ENCODE measurements at places on chromosomes 2 and 18.

GRCh38 chr2:167964650-167965413, 282.6 kb downstream of the STK39 start:
- peak; percentile 13 for DNase-seq

DNA sequence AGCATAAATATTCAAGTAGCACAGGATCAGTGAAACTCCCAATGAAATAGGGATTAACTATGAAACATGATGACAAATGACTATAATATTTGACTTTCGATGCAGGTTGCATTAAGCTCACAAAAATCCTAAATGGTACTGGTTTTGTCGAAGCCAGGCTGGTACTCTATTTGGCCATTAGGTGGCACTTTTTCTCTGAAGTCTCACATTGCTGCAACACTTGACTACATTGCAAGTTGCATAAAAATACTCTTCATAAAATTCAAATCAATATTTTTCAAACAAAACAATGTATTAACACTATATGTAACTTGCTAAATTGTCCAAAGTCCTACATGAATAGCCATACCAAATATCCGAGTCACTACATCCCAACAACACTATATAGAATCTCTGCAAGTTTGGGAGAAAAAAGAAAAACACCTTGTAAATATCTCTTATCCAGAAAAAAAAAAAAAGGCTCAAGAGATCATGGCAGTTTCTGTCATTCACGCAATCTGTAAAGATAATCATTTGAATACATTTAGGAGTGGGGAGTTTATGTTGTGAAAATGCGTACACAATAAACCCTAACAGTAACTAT, 9.5 kb downstream of the RTTN start:
- DNase-seq: peak; percentile 61

DNA sequence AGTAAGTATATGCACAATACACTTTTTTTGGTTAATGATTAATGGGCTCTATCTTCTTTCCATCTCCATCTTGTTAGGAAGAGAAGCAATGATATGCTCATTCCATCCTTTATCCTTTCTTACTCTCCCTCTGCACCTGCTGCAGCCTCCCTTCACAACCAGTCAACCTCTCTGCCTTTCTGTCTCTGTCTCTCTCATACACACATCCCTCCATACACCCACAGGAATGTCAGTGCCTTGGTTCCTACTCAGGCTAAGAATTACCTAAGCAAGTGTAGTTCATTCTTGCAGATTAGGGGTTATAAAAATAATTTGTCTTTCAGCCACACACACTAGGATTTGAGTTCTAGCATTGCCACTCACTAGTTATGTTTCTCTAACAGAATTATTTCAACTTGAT, 45.6 kb downstream of the MAP2 start:
- DNase-seq: no peak

- no peak for DNase-seq
Measured at GRCh38 chr2:30776831-30777635, 30.2 kb downstream of the CAPN13 start.

DNA sequence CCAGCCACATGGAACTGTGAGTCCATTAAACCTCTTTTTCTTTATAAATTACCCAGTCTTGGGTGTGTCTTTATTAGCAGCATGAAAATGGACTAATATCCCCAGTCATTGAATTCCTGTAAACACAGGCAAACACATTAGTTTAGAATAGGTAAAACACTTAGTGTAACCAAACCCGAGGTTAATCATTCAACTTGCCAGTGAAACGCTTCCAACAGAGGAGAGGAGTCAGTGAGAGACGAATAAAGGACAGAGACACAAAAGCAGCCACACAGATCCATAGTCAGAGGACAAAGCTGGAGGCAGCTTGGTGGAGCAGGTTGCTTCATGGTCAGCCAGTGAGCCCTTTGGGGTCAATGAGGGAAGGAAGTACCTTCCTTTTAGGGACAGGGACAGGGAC, 348.1 kb downstream of the TGIF1 start:
- DNase-seq: no peak

DNA sequence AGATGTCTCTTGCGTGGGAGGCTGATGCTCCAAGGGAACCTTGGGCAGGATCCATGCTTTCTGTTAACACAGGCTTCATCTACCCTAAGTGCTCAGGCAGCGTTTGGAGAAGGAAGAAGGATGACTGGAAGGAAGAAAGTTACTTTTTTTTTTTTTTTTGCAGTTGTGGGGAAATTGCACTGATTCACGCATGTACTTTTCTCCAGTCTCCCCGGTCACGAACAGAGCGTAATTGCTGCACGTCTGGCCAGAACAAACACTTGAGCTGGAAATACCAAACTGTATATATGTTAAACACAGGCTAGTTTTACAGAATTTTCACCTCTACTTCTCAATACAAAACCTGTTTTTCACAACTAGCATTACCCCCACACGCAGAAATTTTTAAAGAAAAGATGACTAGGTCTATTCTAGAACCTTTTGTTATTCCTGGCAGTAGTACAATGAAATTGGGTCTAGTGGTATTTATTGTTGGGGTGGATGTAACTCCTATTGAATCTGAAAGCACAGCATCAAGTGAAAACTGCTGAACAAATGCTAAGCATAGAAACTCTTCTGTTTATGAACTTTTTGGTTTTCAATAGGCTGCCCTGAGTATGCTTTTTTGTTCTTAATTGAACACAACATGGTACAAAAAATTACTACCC, 9.3 kb upstream of the SCYGR5 start:
- DNase-seq: no peak

DNA sequence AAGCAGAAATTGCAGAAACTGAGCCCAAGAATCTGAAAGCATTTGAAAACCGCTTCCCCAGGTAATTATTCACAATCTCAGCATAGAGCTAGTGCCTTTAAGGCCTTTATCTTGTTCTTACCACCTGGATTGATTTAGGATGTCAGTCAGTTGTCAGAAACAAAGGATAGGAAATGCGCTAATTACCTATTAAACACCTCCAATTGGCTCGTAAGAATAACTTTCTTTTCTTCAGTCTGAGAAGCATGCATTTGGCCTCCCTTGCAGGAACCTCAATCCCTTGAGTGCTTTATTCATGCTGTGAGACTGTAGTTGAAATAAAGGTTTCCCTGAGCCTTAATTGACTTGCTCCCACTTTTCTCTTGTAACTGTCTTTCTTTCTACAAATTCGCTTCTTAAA, 400.3 kb upstream of the LRATD1 start:
- no peak for DNase-seq

- DNase-seq: no peak
Measured at GRCh38 chr2:49686291-49686690, 532.0 kb upstream of the FSHR start.

DNA sequence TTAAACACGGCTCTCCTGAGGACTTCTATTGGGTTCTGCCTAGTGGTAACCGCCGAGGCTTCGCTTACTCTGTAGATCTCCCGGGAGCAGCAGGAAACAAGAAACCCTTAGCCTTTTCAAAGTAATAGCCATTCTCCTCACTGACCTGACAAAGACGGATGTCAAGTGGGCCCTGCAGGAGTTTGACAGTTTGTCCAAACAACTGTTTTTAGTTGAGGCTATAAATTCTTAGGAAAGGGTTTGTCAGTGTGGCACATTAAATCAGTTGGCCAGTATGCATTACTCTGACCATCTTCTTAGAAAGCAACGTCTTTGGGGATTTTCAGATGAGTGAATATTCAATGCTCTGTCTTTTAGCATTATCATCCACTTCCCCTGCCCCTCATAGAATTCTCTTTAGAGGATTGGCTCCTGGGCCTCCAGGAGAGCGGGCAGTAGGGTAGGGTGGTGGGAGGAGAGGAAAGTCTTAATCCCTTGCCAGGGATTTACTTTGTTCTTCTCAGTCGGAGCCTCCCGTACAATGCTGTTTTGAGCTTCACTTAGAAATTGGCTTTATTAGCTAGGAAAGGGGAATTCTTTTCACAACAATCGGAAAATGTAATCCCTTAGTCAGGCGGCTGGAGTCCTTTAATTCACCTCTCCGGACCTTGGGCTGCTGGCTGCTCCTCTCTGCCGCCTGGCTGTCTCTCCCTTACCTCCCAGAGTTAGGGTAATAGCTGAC, 13.3 kb upstream of the C18orf32 start:
- DNase-seq: no peak

DNA sequence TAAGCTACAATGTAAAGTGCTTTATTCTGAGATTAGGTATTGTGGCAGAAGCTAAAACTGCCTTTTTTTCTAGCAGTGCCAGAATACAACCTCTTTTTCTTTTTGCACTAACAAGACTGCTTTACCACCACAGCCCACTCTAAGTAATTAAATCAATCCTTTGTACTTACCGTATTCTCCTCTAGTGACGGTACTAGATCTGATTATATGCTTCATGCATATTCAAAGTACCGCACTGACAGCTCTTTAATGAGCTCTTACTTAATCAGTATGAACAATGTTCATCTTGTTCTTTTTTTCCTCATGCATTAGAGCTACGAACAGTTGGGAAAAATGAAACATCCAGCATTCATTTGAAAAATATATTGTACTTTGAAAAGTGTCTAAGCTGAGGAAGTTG, 16.1 kb upstream of the OTX1 start:
- DNase-seq: no peak

GRCh38 chr18:57931038-57931437, 113.0 kb upstream of the NEDD4L start:
- DNase-seq: no peak

- no peak for DNase-seq
Measured at GRCh38 chr2:57920342-57920939, 126.2 kb upstream of the VRK2 start.

- DNase-seq: no peak
Measured at GRCh38 chr2:212871597-212871996, 279.8 kb downstream of the IKZF2 start.

GRCh38 chr2:118046634-118047210, 32.9 kb upstream of the CCDC93 start:
- peak; percentile 27 for DNase-seq

DNA sequence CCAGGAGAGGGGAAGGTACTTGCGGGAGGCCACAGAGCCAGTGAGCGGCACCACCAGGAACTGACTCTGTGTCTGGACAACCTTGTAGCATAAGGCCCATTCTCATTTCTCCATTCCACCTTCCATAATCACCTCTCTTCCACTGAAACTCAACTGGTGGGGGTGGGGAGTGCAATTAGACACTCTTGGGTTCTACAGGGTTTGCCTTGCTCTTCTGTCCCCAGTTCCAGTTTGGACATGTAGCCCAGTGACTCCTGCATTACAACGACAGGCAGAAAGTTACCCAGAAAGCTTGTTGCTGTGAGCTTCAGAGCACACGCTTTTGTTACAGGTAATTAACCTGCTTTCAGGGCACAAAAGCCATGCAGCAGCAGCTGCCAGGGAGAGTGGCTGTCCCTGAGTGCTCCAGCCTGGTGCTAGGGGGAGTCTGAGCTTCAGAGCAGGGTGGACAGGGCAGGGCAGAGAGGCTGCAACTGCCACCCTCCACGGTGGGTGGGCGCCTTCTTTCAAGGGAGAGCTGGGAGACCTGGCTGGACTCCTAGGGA, 65.2 kb downstream of the COPS8 start:
- DNase-seq: no peak

- no peak for DNase-seq
Measured at GRCh38 chr18:76823161-76823538, 793 bp downstream of the ZNF236 start.

DNA sequence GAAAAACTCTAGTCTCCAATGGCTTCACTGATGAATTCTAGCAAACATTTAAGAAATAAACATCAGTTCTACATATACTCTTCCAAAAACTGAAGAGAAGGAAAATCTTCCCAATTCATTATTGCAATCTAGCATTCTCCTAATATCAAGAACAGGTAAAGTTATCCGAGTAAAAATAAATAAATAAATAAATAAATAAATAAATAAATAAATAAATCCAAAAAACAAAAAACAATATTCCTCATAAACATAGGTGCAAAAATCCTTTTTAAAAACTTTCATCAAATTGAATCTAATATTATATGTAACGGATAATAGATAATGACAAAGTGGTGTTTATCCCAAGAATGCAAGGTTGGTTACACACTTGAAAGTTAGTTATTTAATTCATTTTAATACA, 58.4 kb upstream of the TMEM247 start:
- DNase-seq: no peak

DNA sequence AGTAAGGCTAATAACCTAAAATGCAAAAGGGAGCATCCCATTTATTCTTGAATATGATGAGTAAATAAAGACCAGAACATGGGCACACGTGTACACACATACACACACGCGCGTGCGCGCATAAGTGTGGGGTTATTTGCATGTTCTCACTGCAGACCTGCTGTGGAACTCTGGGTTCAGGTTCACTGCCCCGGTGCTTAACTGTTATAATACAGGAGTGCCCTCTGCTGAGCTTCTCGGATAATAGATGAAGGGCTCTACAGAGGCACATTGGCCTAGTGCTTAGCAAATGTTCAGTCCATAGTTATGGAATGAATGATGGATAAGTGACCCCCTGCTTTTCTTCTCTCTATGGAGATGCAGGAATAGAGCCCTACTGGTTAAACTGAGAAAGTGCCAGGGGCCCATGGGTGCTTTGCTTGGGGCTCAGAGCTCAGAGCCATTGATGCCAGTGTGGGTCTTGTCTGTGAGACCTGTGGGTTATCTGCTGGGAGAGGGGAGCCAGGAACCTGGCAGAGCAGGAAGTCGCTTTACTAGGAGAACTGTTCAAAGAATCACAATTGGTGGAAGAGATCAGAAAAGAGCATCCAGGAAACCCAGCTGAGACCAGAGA, 3.6 kb upstream of the ARL4C start:
- peak; percentile 48 for DNase-seq

GRCh38 chr2:56410140-56410539, 226.3 kb downstream of the CCDC85A start:
- DNase-seq: peak; percentile 49

DNA sequence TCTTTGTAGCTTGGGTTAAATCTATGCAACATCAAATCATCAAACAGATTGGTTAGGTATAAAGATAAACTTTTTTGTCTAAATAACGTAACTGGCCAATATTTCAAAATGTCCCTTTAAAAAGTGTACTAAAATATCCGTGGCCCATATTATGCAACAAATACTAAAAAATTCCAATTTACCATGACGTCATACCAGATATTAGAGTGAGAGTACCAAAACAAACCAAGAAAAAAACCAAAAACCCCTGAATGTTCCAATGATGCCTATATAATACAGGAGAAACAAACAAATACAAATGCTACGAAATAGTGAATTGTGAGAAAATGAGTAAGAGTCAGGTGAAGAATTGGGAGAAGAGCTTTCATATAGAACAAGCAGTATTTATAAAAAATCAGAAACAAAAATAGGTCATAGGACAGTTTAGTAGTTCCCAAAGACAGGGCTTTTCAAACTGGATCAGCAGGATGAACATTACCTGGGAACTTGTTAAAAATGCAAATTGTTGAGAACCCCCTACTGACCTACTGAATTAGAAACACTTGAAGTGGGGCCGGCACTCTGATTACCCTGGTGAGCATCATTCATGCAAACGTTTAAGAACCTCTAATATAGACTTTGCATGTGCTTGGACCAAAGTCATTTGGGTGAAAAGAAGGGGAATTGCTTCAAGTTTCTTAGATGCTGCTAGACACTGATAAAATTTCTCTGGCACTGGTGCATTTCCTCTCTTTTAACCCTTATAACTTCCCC, 753.7 kb downstream of the DSC3 start:
- no peak for DNase-seq

GRCh38 chr2:158815658-158816057, 20.5 kb downstream of the DAPL1 start:
- no peak for DNase-seq

- DNase-seq: no peak
Measured at GRCh38 chr2:135494917-135495316, 36.1 kb downstream of the ZRANB3 start.

- DNase-seq: no peak
Measured at GRCh38 chr2:188522517-188522916, 230.8 kb downstream of the GULP1 start.

- no peak for DNase-seq
Measured at GRCh38 chr18:47108998-47109405, 41.3 kb downstream of the HDHD2 start.

- no peak for DNase-seq
Measured at GRCh38 chr18:56330366-56331110, 307.9 kb downstream of the TXNL1 start.

All from HFFc6 (cell line).